Activated CD4-positive, alpha-beta memory T cell treated with anti-CD3 and anti-CD28 coated beads for 36 hours (primary cell): ENCODE measurements at places on chromosomes 12 and 14. TPM values are rescaled to one million over a fixed set of nuclear protein-coding genes. Genes with fewer than 3 reads are reported as not detected.

The ST8SIA1 gene
- total RNA-seq: 9.5 TPM

The FAM161B gene
- total RNA-seq: 1.1 TPM

The CD69 gene
- total RNA-seq: 120 TPM

The ITGB7 gene
- 168 TPM for total RNA-seq

DNA sequence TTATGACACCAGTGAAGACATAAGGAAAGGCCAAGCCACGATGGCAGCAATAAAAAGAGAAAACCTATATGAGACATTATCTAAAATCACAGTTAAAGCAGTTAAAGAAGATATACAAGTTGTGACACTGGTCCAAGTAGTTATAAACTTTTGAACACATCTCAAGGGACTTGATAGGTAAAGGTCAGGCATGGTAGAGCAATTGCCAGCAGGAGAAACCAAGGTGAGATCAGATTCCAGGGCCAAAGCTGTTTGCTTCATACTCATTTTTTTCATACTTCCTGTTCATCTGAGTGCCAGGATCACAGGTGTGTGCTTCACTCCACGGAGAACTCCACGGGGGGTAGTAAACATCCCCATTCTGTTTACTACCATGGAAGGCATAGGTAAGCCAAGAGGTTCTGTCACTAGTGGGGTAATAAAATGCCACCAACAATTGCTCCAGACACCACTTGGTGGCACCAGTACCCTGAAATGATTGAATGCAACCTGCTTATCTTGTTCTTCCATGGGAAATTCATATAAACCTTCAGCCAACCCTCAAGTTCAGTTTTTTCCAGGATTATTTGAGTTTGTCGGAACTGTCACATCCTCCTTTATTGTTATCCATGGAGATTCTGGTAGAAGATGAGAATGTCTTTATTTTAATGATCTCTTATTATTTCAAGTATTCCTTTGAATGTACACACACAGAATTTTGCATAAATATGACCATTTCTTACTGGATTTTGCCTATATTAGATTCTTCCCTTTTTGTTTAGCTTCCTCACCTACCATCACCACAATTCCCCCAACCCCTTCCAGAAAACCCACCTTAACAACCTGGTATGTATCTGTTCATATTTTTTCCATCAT is 59.2 kb upstream of the TSPAN8 start:
- H3K27ac ChIP-seq: no peak overlapping the region
- no peaks in the 10 kb centered on the region for H3K27me3 ChIP-seq
- no peak for DNase-seq
- no peak overlapping the region for H3K4me3 ChIP-seq
- no peaks in the 10 kb centered on the region for H3K4me1 ChIP-seq
- H3K36me3 ChIP-seq: no peaks in the 10 kb centered on the region

- H3K4me3 ChIP-seq: no peak overlapping the region
- DNase-seq: no peak
- H3K36me3 ChIP-seq: peaks cover 3% of the 10 kb centered on the region
- H3K27ac ChIP-seq: peak overlapping the region; percentile 28
Observed at GRCh38 chr14:69101331-69101826, 51.5 kb downstream of the DCAF5 start.

GRCh38 chr12:75742961-75743360 is 231.6 kb upstream of the KRR1 start:
- no peak overlapping the region for H3K4me3 ChIP-seq
- no peaks in the 10 kb centered on the region for H3K36me3 ChIP-seq
- no peak overlapping the region for H3K27ac ChIP-seq
- peaks cover 5% of the 10 kb centered on the region for H3K27me3 ChIP-seq

- peak overlapping the region; percentile 69 for H3K27ac ChIP-seq
- H3K36me3 ChIP-seq: peaks cover 15% of the 10 kb centered on the region
- H3K4me1 ChIP-seq: peaks cover 58% of the 10 kb centered on the region
- no peak for DNase-seq
- H3K27me3 ChIP-seq: no peaks in the 10 kb centered on the region
Observed at GRCh38 chr12:56336361-56337167, 2.1 kb upstream of the IL23A start.

- peak overlapping the region; percentile 91 for H3K27ac ChIP-seq
- peaks cover 11% of the 10 kb centered on the region for H3K36me3 ChIP-seq
- peak; percentile 25 for DNase-seq
- H3K4me1 ChIP-seq: peaks cover 46% of the 10 kb centered on the region
- no peaks in the 10 kb centered on the region for H3K27me3 ChIP-seq
Observed at GRCh38 chr12:42326541-42327226, 717 bp downstream of the PPHLN1 start.

DNA sequence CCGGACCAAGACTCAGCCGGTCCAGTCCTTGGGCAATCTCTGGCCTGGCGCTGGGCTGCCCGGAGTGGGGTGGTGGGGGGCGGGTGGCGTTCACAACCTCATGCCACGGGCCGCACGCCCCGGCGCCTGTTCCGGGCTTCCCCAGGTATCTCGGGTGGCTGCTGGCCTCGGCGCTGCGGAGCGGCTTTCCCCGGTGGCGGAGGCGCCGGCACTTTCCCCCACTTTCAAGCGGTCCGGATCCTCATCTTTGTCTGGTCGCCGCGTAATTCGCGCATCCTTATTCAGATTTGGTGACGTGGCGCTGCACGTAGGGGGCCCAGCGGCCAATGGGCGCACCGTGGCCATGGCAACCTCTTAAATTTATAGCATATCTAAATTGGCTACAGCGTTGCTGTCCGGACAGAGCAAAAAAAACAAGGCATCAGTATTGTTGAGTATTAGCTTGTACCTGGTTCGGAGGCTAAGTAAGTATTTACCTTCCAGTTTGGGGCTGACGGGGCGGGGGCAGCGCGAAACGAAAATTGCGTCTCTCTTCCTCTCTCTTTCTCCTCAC is at the start of gene LHX5:
TSS of gene LHX5 (minus strand) at position 253 of the 553 bp plus-strand sequence. CDS start 373 bp downstream, outside the sequence.
- no peak within 1 kb of the TSS for H3K27ac ChIP-seq
- H3K4me1 ChIP-seq: peaks cover 13% of the 10 kb centered on the region
- DNase-seq: no peak

DNA sequence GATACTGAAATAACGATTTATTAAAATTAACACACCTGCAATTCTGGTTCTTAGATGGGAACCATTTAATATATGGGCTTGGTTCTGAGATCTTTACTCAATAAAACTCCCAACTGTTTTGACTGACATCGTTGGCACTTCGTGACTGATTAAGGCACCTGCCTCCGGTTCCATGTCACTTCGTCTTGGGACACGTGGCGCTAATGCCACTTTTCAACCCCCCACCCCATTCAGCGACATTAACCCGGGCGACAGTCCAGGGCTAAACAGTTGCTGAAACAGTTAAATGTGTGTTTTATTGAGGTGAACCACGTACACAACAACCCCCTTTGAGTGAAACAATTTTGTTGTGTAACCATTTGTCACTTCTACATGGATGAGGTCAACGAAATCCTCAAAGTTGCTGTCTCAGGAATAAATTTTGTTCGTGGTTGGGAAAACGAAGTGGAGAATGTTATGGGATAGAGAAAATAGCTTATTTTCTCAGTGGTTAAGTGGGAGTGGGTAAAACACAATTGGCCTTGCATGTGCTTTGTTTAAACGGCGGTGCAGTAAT is 9.9 kb upstream of the SLC38A2 start:
- H3K4me1 ChIP-seq: peaks cover 28% of the 10 kb centered on the region
- H3K36me3 ChIP-seq: no peaks in the 10 kb centered on the region
- no peak for DNase-seq
- H3K4me3 ChIP-seq: peak overlapping the region; percentile 80
- H3K27ac ChIP-seq: peak overlapping the region; percentile 92
- H3K27me3 ChIP-seq: no peaks in the 10 kb centered on the region
